ENCODE measurements at places on chromosomes 6 and 20.

GRCh38 chr6:118134206-118134605, 227.1 kb downstream of the SLC35F1 start:
- DNase-seq, result no peak

GRCh38 chr6:152918991-152919390, 63.9 kb downstream of the FBXO5 start:
- no peak for DNase-seq

- no peak for DNase-seq
Observed at GRCh38 chr6:107386340-107386739, 73.0 kb downstream of the PDSS2 start.

- DNase-seq, result no peak
Observed at GRCh38 chr6:121884620-121885019, 449.2 kb downstream of the GJA1 start.

DNA sequence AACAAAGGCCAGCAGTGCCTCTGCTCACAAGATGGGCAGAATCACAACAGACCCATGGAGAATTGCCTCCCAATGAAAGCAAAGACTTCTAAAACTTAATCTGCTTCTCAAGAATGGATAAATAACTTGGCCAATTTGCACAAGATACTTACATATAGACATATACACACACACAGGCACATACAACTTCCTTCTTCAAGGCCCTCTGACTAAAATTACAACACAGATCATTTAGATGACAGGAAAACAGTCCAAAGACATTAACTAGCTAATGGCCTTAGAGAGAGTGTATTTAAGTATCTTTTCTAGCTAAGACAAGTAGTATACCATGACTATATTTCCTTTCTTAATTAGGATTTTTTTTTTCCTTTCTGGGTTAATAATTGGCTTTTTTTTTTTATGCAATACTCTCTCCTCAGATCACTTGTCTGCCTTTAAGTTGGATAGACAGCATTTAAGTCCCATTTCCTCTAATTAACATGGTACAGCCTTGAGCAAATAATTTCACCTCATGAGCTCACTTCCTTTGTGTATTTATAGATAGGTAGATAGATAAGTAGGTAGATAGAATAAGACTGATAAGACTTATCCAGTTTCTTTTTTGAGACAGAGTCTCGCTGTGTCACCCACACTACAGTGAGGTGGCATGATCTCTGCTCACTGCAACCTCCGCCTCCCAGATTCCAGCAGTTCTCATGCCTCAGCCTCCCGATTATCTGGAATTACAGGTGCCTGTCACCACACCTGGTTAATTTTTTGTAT, 70.0 kb downstream of the NRSN1 start:
- DNase-seq, result no peak

- DNase-seq, result peak; percentile 34
Observed at GRCh38 chr6:1665214-1665613, 55.5 kb downstream of the FOXC1 start.

- DNase-seq, result no peak
Observed at GRCh38 chr6:3094815-3095214, 23.7 kb upstream of the BPHL start.

GRCh38 chr20:57008217-57008616, 258.2 kb downstream of the BMP7 start:
- no peak for DNase-seq

GRCh38 chr6:73514746-73515110, 6.1 kb downstream of the EEF1A1 start:
- peak; percentile 27 for DNase-seq

DNA sequence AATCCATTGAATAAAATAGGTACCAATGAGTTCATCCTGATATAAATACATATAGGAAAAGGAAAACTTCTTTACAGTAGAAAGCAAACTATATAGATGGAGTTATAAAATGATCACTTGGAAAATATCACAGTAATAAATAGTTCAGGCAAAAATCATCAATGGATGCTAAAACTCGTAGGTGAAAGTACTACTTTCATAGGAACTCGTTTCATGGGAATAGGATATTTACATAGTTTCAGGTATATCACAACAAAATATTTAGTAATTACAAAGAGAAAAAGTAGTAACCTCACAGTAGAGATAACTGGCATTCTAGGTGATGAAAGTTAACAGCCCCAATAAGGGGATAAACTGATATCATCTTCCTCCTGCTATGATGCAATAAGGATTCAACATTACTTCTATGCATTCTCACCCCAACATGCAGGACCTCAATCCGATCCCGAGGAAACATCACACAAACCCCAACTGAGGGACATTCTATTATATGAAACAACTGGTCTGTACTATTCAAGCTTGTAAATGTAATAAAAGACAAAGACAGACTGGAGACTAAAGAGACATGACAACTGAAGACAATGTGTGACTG, 13.7 kb downstream of the DDO start:
- DNase-seq, result no peak

DNA sequence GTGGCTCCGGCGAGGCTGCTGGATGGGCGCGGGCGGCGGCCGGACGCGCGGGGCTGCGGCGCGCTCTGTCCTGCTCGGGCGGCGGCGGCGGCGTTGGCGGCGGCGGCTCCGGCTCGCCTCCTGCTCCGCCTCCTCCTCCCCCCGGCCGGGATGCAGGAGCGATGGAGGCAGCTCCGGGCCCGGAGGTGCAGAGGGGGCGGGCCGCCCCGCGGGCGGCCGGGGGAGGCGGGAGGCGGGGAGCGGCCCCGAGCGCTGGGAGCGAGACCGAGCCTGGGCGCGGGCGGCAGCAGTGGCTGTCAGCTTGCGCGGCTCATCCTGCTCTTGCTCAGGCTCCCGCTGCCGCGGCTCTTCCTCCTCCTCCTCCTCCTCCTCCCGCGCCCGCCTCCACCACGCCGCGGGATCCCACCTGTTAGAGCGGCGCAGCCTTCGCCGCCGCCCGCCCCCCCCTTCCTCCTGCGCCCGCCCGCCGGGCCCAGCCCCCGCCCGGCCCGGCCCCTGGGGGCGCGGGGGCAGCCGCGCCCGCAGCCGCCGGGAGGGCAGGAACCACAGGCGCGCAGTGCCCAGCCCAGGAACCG, at the start of gene NOL4L:
Gene NOL4L, minus strand, starts transcription at position 323 of the 575 bp plus-strand sequence. CDS start 443 bp downstream, outside the sequence.
- DNase-seq, result peak; percentile 36

DNA sequence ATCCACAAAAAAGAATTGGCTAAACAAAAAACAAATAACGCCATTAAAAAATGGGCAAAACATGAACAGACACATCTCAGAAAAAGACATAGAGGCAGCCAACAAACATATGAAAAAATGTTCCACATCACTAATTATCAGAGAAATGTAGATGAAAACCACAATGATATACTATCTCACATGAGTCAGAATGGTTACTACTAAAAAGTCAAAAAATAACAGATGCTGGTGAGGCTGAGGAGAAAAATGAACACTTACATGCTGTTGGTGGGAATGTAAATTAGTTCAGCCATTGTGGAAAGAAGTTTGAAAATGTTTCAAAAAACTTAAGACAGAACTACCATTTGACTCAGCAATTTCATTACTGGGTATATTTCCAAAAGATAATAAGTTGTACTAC, 430.1 kb upstream of the JAG1 start:
- DNase-seq, result no peak

- no peak for DNase-seq
Observed at GRCh38 chr20:7113577-7114466, 346.3 kb downstream of the BMP2 start.

DNA sequence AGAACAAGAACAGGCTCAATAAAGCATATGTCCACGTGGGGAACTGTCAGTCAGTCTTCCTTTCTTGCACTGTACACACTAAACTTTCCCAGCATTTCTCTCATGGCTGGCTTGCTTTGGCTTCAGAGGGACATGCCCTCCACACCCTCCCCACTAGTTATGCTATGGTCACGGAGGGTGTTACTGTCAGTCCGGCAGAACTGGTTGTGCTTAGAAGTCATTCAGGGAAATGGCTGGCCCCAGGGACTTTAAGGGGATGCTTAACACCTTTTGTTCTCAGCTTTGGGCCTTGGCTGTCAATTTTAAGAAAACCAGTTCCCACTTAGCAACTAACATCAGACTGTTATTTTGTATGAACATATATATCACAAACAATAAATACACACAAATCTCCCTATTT, 55.1 kb downstream of the ELOVL5 start:
- no peak for DNase-seq

- no peak for DNase-seq
Observed at GRCh38 chr20:43295263-43295662, 105.6 kb upstream of the PTPRT start.

GRCh38 chr20:22320245-22320915, 264.0 kb downstream of the FOXA2 start:
- no peak for DNase-seq

DNA sequence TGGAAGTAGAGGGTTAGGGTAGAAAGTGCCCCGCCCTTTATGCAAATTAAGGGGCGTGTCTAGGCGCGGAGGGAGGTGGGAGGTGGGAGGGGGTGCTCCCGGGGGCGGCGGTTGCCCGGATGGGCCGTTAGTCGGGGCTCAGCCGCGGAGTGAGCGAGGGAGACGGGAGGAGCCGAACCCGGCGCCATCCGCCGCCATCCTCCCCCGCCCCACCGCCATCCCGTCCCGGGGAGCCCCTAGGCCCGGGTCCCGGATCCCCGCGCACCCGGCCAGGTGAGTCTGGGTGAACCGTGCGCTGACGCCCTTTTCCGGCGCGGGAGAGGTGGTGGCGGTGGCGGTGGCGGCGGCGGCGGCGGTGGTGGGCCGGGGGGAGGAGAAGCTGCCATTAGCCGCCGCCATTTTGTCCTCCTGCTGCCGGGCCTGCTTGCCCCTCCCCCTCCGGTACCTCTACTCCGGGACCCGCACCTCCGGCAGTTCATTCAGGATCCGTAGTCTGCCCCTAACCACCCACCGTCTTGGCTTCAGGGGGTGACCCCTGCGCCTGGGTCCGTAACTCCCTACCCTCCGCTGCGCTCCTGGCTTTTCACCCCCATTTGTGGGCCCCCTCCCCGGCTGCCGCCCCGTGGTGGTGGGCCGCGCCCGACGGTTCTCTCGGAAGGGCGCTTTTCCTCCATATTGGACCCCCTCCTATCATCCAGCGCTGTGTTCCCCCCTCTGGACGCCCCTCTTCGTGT, at the start of gene PRRC2A:
Gene PRRC2A, plus strand, starts transcription at position 130 of the 734 bp plus-strand sequence. CDS start 2,075 bp downstream, outside the sequence.
- no peak for DNase-seq

- no peak for DNase-seq
Observed at GRCh38 chr20:41169162-41169690, 31.9 kb downstream of the PLCG1 start.

DNA sequence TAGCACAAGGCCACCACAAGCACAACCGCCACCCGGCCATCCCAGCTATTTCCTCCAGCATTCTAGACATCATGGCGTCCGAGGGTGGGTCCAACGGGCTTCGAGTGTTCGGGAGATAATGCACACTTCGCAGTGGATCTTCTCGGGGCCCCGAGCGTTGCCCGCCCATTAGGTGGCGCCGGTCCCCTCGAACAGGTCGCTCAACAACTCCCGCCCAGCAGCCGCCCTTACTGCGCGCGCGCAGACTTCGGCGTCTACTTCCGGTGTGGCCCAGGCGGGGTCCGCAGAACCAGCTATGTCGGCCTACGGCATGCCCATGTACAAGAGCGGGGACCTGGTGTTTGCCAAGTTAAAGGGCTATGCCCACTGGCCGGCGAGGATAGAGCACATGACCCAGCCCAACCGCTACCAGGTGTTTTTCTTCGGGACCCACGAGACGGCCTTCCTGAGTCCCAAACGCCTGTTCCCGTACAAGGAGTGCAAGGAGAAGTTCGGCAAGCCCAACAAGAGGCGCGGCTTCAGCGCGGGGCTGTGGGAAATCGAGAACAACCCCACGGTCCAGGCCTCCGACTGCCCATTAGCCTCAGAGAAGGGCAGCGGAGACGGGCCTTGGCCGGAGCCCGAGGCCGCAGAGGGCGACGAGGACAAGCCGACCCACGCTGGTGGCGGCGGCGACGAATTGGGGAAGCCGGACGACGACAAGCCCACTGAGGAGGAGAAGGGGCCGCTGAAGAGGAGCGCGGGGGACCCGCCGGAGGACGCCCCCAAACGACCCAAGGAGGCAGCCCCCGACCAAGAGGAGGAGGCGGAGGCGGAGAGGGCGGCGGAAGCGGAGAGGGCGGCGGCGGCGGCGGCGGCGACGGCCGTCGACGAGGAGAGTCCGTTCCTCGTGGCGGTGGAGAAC, at the start of gene HDGFL1:
Gene HDGFL1, plus strand, starts transcription at position 286 of the 904 bp plus-strand sequence. Its CDS starts 10 bp downstream, at position 296.
- no peak for DNase-seq

DNA sequence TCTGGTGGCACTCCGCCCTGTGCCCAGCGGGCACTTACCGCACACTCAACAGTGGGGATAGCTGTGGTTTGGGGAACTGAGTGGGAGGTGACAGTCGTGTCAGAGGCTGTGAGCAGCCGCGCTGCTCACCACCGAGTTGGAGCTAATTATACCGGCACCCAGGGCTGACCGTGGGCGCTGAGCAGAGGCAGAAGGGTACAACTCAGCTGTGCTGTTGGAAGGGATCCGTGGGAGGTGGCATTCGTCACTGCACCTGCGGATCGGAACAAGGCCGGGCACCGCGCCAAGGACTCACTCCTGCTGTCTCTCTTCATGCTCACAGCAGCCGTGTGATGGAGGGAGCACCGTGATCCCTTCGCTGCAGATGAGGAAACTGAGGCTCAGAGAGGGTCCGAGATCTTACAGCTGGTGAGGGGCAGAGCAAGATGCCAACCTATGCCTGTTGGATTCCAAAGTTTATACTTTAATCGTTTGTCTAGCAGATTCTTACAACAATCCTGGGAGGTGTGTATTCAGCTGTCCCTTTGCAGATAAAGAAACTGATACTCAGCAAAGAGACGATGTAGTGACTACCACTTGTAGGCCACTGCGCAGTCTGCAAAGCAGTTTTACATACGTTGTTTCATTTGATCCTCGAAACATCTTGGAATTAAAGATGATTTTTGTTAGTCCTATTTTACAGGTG, 713 bp upstream of the ELMO2 start:
- peak; percentile 71 for DNase-seq

DNA sequence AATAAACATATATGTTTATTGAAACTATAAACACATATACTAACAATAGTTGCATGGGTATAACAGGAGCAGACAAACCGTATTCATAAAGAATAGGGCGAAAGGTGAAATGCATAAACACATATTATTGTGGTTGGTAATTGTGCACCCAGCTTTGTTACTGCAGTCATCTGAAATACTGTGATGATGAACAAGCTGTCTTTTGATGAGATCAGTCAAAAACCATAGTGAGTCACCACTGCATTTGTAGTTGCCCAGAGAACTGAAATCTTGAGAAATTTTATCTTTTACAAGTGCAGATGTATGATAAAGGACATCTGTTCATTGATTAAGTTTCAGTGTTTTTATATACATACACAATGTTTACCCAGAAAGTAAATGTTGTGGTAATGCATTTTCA, 133.7 kb downstream of the MYO6 start:
- no peak for DNase-seq

- no peak for DNase-seq
Observed at GRCh38 chr6:41711323-41712038, 23.9 kb downstream of the TFEB start.

DNA sequence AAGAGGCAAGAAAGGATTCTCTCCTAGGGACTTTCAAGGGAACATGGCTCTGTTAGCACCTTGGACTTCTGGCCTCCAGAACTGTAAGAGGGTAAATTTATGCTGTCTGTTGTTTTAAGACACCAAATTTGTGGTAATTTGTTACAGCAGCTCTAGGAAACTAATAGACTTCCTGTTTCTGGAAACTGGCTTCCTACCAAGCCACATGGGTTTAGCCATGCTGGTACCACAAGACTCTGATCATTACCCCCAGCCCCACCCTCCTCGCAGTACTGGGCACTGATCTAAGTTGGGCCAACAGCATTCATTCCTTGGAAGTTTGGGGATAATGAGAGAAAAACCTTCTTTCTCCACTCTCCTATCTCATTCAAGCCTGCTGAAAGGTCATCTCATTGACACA, 109.5 kb upstream of the SMLR1 start:
- DNase-seq, result no peak

- DNase-seq, result no peak
Observed at GRCh38 chr20:47318027-47318585, 38.4 kb downstream of the ZMYND8 start.
